ENCODE measurements at places on chromosomes 12 and 14.

DNA sequence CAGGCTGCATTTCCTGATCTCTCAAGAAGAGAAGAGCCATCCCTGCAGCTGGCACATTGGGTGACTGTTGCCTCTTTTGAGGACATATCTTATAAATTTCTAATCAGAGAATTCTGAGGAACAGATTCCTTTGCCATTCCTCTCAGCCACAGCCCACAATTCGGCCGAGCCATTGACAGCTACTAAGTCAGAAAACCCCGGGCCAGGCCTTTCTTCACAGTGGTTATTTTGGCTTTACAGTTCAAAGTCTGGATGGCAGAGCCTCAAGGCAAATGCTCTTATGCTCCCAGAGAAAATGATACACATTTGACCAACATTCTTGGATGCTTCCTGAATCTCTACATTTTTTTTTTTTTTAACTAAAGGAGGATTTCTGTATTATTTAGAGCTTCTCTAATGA, 138.4 kb upstream of the FRMD6 start:
- no peak for DNase-seq

GRCh38 chr12:1918081-1918883, at the start of gene CACNA2D4:
Gene CACNA2D4, minus strand, starts transcription at chr12:1918652. Its CDS starts 179 bp downstream, at chr12:1918473.
- no peak for DNase-seq

DNA sequence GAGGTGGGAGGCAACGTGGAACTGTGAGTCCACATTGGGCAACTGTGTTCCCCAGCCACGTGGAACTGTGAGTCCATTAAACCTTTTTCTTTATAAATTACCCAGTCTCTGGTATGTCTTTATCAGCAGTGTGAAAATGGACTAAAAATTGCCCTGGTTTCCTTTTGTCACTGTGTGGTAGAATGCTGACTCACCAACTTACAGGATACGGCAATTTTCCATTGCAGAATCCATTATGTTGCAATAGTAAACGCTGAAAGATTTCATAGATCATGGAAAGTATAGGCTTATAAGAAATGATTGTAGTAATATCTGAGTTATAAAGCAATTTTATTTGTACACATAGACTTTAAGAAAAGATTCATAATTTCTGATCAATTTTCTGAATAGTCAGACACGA, 93.0 kb downstream of the GTF2A1 start:
- no peak for DNase-seq

DNA sequence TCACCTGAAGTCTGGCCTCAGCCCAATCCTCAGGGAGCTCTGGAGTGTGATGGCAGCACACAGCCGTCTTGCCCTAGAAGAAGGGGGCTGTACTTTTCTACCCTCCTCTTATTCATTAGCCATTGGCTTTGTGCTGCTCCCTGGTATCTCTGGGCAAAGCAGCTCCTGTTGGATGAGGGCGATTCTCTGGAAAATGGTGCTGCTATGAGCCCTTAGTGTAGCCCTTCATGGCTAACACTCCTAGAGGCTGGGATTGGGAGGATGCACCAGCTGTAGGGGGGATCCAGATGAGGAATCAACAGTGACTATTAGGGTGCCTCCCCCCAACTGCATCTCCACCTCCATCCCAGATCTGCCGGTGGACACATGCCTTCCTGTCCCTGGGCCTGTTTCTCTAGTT, 32.6 kb downstream of the RPH3A start:
- DNase-seq = no peak

- DNase-seq = no peak
These were observed 22.1 kb downstream of the SLC6A13 start for GRCh38 chr12:240566-240965.

- DNase-seq = no peak
These were observed 88.5 kb upstream of the METAP2 start for GRCh38 chr12:95385246-95386035.

DNA sequence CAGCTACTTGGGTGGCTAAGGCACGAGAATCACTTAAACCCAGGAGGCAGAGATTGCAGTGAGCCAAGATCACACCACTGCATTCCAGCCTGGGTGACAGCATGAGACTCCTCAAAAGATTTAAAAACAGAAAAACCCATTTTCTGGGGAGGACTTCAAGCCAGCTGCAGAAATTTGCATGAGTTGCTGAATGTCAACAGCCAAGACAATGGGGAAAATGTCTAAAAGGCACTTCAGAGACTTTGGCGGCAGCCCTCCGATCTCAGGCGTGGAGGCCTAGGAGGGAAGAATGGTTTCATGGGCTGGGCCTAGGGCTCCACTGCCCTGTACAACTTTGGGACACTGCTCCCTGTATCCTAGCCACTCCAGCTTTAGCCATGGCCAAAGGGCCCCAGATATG, 177.8 kb upstream of the C14orf180 start:
- DNase-seq = no peak

DNA sequence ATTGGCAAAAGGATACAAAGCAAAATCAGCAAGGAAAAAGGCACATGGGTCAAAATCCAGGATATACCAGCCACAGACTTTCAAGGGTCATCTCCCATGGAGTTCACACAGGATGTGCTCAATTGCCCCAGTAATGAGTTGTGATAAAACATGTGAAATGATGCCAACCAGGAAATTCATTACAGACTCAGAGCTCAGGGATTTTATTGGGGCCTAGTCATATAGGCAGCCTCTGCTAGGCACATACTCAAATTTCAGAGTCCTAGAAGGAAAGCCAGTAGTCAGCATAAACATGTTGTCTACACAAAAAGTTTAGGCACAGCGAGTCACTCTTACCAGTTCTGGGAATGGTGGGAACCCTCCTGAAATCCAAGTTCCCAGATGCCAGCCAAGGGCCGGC, 64.4 kb upstream of the OSBPL8 start:
- DNase-seq = no peak

DNA sequence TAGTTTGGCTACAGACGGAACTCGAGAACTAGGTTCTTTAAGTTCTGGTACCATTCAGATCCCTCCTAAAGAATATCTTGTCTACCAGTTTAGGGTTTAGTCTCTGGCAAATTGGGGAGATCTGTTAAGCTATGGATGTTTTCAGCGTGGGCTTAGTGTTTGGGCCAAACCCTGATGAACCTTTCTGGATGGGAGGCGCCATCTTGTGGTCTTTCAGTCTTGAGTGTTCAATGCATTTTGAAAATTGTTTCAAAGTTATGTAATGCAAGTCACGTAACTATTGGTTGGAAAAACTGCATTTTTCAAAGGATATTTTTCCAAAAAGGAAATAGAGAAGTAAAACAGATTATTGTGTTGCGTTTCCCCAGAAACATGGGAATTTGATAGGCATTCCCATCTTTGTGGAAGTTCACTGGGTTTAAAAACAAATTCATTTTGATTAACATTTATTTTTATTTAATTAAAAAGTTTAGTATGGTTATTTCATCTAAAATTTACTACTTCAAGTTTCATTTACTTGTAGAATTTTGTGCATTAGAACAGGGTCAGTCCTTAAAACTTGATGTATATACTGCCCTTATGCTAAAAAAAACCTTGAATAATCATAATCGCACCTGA, 169.0 kb downstream of the PRIMA1 start:
- peak; percentile 82 for DNase-seq

DNA sequence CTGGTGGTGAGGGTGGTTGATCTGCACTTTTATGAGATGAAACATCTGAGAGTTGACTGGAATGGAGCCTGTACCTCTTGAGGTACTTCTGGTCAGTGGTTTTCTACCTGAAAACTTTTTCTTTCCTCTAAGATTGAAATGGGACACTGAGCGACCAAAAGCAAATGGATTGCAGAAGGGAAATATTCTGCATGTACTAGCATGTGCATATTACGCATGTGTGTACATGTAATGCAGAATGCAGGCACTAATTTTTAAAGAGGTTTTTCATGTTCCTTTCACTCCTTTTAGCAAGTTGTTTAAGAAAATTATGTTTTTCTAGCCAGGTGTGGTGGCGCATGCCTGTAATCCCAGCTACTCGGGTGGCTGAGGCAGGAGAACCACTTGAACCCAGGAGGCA, 28.7 kb upstream of the EID3 start:
- DNase-seq = no peak

GRCh38 chr12:50609292-50609874, 104.6 kb downstream of the DIP2B start:
- DNase-seq = no peak

DNA sequence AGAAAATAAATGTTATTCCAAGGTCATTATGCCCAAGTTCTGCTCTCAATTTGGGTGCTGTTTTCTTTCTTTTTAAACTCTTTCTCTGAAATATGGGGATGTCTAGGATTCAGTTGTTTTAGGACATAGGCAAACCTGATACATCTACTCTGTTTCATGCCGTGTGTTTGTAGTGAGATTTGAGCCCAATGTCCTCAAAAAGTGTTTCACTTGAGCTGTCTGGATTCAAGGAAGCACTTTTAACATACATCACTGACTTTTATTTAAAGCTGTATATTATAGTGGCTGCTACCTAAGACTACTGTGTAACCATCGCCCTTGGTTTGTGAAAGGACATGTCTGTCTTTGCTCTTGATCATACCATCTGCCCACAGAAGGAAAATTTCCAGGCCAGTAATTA, 709.3 kb upstream of the STXBP6 start:
- DNase-seq = peak; percentile 93

GRCh38 chr12:122880155-122880667, 15.7 kb downstream of the VPS37B start:
- no peak for DNase-seq

DNA sequence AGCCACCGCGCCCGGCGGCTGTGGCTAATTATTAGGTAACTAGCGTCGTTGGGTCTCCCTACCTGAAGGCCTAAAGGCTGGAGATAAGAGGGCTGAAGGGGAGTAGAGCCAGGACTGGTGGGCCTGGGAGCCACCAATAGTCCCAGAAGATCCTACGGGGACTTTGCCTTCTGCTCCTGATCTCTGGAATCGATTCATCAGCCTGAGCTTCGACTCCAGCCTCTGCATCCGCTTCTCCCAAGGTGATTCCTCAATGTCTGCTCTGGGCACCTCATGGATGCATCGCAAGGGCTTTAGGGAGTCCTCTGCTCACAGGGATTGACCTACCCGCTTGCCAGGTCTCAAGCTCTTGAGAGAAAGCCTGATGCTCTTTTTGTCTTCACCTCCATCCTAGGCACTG, 14.7 kb upstream of the KDM2B start:
- DNase-seq = no peak

GRCh38 chr14:64689289-64689688, 14.9 kb upstream of the PLEKHG3 start:
- no peak for DNase-seq

GRCh38 chr12:106139422-106140171, 843 bp upstream of the NUAK1 start:
- no peak for DNase-seq

DNA sequence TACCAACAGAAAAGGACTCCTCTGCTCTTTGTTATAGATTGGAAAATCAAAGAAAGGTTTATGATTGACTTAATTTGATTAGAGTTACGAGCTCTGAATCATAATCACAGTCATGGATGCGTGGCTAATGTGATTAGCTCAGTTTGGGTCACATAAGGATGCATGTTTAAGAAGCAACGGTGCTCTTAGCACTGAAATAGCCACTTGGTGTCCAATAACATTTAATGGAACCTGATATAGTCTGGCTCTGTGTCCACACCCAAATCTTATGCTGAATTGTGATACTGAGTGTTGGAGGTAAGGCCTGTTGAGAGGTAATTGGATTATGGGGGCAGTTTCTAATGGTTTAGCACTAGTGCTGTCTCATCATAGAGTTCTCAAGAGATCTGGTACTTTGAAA, 501.6 kb downstream of the SLC6A15 start:
- DNase-seq = no peak

DNA sequence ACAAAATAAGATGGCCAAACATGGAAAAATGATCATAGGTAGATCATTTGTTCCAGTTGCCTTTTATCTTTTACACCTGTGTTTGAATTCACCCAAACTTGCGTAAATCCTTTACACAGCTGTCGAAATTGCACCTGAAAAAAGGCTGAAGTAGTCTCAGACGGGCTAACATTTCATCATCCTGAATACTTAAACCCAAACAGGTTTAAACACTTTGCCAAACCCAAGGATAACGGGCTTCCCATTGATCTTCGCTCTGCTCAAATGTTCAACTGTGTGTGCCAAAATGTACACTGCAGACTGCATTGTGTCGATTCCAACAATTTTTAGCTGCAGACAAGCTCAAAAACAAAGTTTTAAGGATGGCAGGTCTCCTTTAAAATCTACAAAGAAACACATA, 288.7 kb upstream of the DDHD1 start:
- DNase-seq = no peak

DNA sequence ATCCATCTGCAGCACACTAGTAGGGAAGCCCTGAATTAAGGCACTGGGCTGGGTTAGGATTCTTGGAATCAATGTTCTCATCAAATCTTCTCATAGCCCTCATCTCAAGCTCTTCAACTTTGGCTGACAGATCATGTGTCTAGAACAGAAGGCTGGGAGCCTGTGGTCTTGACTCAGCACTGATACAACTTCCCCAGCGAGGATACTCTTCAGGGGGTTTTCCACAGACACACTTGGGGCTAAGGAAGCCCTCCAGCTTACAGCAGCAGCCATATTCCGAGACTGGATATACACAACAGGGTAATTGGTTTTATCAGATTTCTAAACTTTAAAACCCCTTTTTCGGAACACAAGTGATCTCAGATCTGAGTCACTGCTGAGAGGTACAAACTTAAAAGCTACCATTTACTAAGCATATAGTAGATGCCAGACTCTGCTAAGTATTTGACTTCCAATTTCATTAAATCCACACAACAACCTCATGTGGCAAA, 3.5 kb downstream of the FMNL3 start:
- no peak for DNase-seq

DNA sequence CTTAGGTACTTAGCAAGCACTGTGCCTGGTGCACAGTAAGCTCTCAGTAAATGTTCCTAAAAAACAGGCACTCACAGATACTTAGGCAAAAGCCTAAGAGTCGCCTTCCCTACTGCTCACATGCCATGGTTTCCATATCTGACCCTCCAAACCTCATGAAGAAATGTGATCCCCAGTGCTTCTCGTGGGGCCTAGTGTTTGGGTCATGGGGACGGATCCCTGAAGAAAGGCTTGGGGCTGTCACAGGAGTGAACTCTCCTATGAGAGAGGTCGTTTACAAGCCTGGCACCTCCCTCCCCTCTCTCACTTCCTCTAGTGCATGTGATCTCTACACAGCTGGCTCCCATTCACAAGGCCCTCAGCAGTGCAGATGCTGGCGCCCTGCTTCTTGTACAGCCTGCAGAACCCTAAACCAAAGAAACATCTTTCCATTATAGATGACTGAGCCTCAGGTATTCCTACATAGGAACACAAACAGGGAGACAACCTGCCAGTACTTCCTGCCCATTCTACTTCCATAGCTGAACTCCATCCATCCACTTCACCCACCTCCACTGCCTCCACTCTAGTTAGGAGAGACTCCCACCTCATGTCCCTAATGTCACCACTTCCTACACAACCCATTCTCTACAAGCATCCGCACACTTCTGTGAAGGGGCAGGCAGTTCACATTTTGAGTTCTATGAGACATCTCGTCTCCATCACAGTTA, 2.9 kb downstream of the SLC15A4 start:
- no peak for DNase-seq

GRCh38 chr14:101600891-101601605, 39.8 kb downstream of the DIO3 start:
- DNase-seq = no peak

DNA sequence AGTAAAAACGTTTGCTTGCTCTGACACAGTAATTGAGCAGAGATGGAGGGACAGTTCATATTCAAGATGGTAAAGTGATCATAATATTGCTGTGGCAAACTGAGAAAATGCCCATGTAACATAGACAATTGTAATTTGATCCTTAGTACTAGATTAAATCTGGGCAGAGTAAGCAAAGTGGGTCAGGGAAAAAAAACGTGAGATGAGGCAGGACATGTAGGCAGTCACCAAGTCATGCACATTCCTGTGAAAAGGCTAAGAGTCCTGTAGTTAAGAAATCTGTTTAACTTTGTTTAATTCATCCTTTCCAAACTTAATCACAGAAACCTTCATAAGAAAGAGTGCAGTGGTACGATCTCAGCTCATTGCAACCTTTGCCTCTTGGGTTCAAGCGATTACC, 16.1 kb downstream of the BTBD7 start:
- no peak for DNase-seq
